Heart left ventricle (tissue), 16 donors: ENCODE measurements at places on chromosomes 4 and X. TPM values are rescaled to one million over a fixed set of nuclear protein-coding genes. Genes with fewer than 3 reads are reported as not detected.

- peak overlapping the region; percentile 73 for H3K4me3 ChIP-seq
- H3K36me3 ChIP-seq, result peaks cover 2% of the 10 kb centered on the region
- no peak for DNase-seq
- H3K27ac ChIP-seq, result no peak overlapping the region
- peaks cover 59% of the 10 kb centered on the region for H3K4me1 ChIP-seq
Measured at GRCh38 chr4:15006416-15007024, 4.2 kb downstream of the CPEB2 start.

DNA sequence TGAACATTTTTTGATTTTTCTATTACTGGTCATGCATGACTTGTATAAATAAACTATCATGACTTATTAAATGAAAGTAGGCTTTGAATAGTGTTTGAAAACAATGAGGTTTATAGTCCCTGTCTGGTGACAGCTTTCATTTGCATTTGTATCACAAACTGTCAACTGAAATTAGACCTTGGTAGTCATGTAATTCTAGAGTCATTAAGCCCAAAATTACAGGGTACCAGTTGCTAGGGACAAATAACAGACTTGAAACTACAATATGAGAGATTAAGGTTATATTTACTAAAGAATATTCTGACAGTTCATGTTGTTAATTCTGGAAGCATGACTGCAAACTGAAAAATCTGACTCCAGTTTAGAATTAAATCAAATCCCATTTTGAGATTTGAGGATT lies 9.2 kb upstream of the VAMP7 start:
- H3K27me3 ChIP-seq, result peaks cover 14% of the 10 kb centered on the region
- no peaks in the 10 kb centered on the region for H3K36me3 ChIP-seq
- no peak overlapping the region for H3K27ac ChIP-seq
- H3K4me3 ChIP-seq, result no peak overlapping the region
- H3K4me1 ChIP-seq, result no peaks in the 10 kb centered on the region
- DNase-seq, result no peak

DNA sequence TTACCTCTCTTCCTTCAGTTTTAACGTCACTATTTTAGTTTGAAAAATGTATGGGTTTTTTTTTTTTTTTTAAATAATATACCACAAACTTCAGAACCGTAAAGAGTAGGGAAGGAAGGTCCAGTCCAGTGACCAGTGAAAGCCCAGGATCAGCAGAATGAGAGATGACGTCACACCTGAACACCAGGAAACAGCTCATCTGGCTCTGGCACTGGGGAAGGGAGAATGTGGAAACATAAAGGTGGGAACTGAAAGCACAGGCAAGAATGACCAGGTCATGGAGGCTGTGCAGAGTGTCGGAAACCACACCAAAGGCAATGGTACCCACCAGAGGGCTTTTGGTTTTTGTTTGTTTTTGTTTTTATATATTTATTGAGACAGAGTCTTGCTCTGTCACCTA lies 141.2 kb downstream of the DHX15 start:
- H3K27me3 ChIP-seq, result no peaks in the 10 kb centered on the region
- no peak overlapping the region for H3K4me3 ChIP-seq
- no peaks in the 10 kb centered on the region for H3K4me1 ChIP-seq
- DNase-seq, result no peak

Gene CXorf51B
- total RNA-seq, result not detected

DNA sequence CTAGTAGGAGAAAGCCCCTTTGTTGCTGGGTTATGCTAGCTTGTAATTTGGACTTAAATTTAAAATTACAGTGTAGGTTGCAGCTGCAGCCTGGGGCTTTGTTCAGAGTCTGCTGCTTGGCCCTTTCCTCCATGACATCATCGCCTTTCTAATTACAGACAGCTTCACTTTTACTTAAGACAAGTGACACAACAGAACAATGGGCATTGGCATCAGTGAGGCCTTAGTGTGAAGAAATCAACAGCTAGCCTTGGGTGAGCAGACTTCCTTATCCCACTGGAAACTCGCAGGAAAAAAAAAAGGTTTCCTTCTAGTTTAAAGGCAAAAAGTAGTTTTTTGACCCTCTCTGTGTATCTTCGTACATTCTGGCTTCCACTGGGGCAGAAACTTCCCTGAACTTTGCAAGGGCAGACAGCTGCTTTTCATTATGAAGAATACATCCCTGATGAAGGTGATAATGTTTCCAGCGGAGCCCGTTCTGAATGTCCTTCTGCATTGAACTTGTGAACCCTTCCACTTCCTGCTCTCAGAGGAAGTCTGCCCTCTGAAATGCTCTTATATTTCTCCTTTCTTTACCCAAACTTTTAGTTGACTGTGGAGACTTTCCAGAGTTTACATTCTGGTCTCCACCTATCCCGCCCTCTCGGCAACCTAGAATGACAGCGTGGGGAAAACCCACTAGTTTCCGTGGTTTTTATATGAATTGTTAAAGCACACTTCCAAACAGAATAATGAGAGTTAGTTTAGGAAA lies 123.2 kb upstream of the FAM9C start:
- no peaks in the 10 kb centered on the region for H3K27me3 ChIP-seq
- no peak for DNase-seq
- H3K36me3 ChIP-seq, result no peaks in the 10 kb centered on the region
- H3K4me3 ChIP-seq, result no peak overlapping the region
- peaks cover 29% of the 10 kb centered on the region for H3K4me1 ChIP-seq
- H3K27ac ChIP-seq, result peak overlapping the region; percentile 82

Gene SNX12
- total RNA-seq, result 59.9 TPM

DNA sequence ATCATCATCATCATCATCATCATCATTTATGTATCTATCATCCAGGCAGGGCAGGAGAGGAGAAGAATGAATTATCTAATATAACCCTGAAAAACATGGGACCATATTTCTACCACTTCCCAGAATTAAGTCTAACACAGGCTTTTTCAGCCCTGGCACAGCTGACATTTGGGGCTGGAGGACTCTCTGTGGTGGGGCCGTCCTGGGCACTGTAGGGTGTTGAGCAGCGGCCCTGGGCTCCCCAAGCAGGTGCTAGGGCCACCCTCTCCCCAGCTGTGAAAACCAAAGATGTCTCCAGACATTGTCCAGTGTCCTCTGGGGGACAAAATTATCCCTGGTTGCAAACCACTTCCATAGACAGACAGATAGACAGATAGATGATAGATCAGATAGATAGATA lies 288.4 kb downstream of the CRLF2 start:
- no peaks in the 10 kb centered on the region for H3K4me1 ChIP-seq
- H3K27ac ChIP-seq, result no peak overlapping the region
- no peak for DNase-seq
- no peaks in the 10 kb centered on the region for H3K36me3 ChIP-seq
- no peaks in the 10 kb centered on the region for H3K27me3 ChIP-seq
- no peak overlapping the region for H3K4me3 ChIP-seq
